Type B pancreatic cell (in vitro differentiated cells): ENCODE measurements at places on chromosomes 2 and 18. TPM values are rescaled to one million over a fixed set of nuclear protein-coding genes. Genes with fewer than 3 reads are reported as not detected.

- DNase-seq: no peak
- no peaks in the 10 kb centered on the region for H3K36me3 ChIP-seq
- H3K27me3 ChIP-seq: peaks cover 2% of the 10 kb centered on the region
- no peak overlapping the region for H3K27ac ChIP-seq
- peaks cover 4% of the 10 kb centered on the region for H3K4me1 ChIP-seq
Observed at GRCh38 chr2:12672711-12673315, 43.9 kb upstream of the TRIB2 start.

Gene CREG2
- total RNA-seq: 1.9 and 4.2 TPM in 2 replicates

Gene PCARE
- total RNA-seq: not detected in 2 replicates

Gene FOXD4L1
- 0.48 TPM in 1 of 2 replicates, not detected in the other for total RNA-seq

Gene CHN1
- 11.6 and 24.0 TPM in 2 replicates for total RNA-seq

GRCh38 chr2:96553176-96553956 is 16.8 kb downstream of the ARID5A start:
- peaks cover 11% of the 10 kb centered on the region for H3K4me1 ChIP-seq
- H3K27me3 ChIP-seq: no peaks in the 10 kb centered on the region

Gene PRKAG3
- total RNA-seq: not detected in 2 replicates

GRCh38 chr2:162017233-162017632 is 56.8 kb downstream of the DPP4 start:
- H3K4me1 ChIP-seq: peaks cover 10% of the 10 kb centered on the region
- no peak for DNase-seq
- H3K4me3 ChIP-seq: no peak overlapping the region
- no peaks in the 10 kb centered on the region for H3K36me3 ChIP-seq
- no peaks in the 10 kb centered on the region for H3K27me3 ChIP-seq

DNA sequence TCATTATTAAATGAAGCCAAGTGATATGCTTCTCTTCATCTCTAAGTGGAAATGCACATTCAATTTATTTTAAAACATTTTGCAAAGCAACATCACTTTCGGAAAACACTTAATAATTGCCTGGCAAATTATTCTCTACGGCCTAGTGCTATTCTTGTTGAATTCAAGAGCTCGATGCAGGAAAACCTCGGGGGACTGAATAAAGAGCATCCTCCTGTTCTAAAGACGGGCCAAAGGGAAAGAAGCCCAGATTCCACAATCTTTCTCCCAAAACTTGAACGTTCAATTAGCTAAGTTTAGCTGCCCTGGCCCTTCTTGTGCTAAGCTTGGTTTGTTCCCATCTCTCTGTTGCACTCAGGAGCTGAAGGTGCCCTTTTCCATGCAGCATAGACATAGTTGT is 23.2 kb upstream of the SEH1L start:
- H3K4me1 ChIP-seq: no peaks in the 10 kb centered on the region
- no peak overlapping the region for H3K4me3 ChIP-seq
- no peaks in the 10 kb centered on the region for H3K36me3 ChIP-seq

Gene NYAP2
- total RNA-seq: 0.46 and 1.00 TPM in 2 replicates

Gene CHRND
- total RNA-seq: 0.60 TPM in 1 of 2 replicates, not detected in the other

Gene NPHP1
- 2.9 and 8.2 TPM in 2 replicates for total RNA-seq

DNA sequence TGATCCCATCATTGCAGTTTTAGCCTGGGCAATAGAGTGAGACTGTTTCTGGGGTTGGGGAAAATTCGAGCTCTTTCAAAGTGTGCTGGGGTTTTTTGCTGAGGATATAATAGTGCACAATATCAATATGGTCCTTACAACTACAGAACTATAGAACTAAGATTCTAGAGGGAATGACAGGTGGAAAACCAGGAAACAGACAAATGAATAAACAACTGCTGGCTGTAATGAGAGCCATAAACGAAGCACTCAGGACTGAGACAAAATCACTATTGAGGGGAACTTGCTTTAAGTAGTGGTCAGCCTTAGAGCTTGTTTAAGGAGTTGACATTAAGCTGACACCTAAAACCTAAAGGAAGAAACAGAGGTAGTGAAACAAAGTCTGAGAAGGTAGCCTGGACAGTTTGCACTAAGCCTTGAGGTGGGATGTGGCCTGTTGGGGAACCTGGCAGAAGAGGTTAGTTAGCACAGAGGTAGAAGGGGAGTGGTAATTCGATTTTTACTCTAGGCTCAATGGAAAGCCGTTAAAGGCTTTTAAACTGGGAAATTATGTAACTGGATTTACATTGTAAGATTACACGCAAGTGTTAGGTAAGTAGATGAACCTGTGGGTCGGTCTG is 33.8 kb downstream of the LCLAT1 start:
- H3K4me3 ChIP-seq: peak overlapping the region; percentile 4
- DNase-seq: no peak
- no peaks in the 10 kb centered on the region for H3K27me3 ChIP-seq
- H3K36me3 ChIP-seq: peaks cover 8% of the 10 kb centered on the region
- peak overlapping the region; percentile 33 for H3K27ac ChIP-seq
- H3K4me1 ChIP-seq: peaks cover 12% of the 10 kb centered on the region

Gene TEX44
- not detected in 2 replicates for total RNA-seq

- no peak overlapping the region for H3K27ac ChIP-seq
- DNase-seq: no peak
- peaks cover 10% of the 10 kb centered on the region for H3K27me3 ChIP-seq
Observed at GRCh38 chr18:845152-845819, 33.2 kb upstream of the YES1 start.

Gene THSD7B
- 2.1 and 9.8 TPM in 2 replicates for total RNA-seq

DNA sequence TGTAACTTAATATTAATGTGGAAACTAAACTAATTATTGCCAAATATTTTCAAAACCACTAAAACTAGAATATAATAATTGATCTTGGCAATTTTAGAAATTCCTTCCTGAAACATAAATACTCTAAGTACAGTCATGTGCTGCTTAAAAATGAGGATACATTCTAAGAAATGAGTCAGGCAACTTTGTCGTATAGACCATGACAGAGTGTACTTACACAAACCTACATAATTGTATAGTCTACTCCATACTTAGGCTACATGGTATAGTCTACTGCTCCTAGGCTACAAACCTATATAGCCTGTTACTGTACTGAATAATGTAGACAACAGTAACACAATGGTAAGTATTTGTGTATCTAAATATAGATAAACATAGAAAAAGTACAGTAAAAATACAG is 27.6 kb downstream of the FEZ2 start:
- no peak for DNase-seq
- no peaks in the 10 kb centered on the region for H3K27me3 ChIP-seq
- H3K4me3 ChIP-seq: no peak overlapping the region
- H3K27ac ChIP-seq: no peak overlapping the region
- peaks cover 44% of the 10 kb centered on the region for H3K36me3 ChIP-seq
- peaks cover 10% of the 10 kb centered on the region for H3K4me1 ChIP-seq

DNA sequence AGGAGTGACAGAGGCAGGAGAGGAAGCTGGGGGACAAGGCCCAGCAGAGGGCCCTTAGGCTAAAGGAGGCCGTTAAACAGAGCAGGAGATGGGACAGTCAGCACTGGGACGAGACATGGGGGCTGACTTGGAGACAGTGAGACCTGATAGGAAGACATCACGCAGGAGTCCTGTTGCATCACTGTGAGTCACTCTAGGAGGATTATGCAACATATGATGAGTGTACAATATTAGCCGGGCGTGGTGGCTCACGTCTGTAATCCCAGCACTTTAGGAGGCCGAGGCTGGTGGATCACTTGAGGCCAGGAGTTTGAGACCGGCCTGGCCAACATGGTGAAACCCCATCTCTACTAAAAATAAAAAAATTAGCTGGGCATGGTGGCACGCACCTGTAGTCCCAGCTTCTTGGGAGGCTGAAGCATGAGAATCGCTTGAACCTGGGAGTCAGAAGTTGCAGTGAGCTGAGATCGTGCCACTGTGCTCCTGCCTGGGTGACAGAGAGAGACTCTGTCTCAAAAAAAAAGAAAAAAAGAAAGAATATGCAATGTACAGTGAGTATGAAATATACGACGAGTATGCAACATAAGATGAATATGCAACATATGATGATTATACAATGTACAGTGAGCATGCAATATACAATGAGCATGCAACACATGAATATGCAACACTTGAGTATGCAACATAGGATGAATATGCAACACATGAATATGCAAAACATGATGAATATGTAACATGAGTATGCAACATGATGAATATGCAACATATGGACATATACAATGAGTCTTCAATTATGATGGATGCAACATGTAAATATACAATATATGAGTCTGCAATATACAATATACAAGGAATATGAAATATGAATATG is 83.3 kb upstream of the ID2 start:
- no peak overlapping the region for H3K27ac ChIP-seq
- no peaks in the 10 kb centered on the region for H3K36me3 ChIP-seq
- H3K27me3 ChIP-seq: no peaks in the 10 kb centered on the region
- H3K4me1 ChIP-seq: peaks cover 25% of the 10 kb centered on the region
- no peak for DNase-seq
- no peak overlapping the region for H3K4me3 ChIP-seq

DNA sequence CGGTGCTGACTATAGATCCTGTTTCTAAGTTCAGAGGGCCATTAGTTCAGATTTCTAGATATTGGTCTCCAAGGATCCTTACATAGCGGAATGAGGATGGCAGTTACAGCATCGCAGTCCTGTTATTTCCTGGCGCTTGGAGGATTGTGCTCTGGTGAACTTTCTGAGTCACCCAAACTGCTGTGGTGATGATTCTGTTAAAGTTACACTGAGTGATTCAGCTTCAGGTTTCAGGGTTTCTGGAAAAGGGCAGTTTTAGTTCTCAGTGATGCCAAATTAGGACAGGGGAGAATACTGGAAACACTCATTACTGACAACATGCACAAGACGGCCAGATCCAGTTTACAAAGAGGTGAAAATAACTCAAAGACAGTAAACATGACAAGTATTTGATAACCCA is 52.1 kb upstream of the ANKRD62 start:
- peaks cover 9% of the 10 kb centered on the region for H3K27me3 ChIP-seq
- no peaks in the 10 kb centered on the region for H3K36me3 ChIP-seq
- H3K4me3 ChIP-seq: no peak overlapping the region
- H3K27ac ChIP-seq: no peak overlapping the region
- peaks cover 5% of the 10 kb centered on the region for H3K4me1 ChIP-seq
